ENCODE measurements at places on chromosomes 12 and 14. TPM values are rescaled to one million over a fixed set of nuclear protein-coding genes. Genes with fewer than 3 reads are reported as not detected.

TGFB3 gene
- total RNA-seq, result 158 TPM

SCNN1A gene
- total RNA-seq, result 1.9 TPM

GNB3 gene
- total RNA-seq, result 3.6 TPM

SOCS2 gene
- total RNA-seq, result 30.0 TPM

FANCM gene
- 6.3 TPM for total RNA-seq

ACOT4 gene
- total RNA-seq, result 1.8 TPM

SLC6A15 gene
- total RNA-seq, result 0.97 TPM

CD27 gene
- total RNA-seq, result 0.42 TPM

SYCP3 gene
- not detected for total RNA-seq

DEGS2 gene
- total RNA-seq, result 1.2 TPM

OVCH1 gene
- total RNA-seq, result 1.1 TPM

GARIN6 gene
- total RNA-seq, result not detected

TCL1B gene
- not detected for total RNA-seq

OR6C75 gene
- not detected for total RNA-seq

PLEKHD1 gene
- total RNA-seq, result 0.10 TPM

PPFIA2 gene
- total RNA-seq, result 22.6 TPM

ARF3 gene
- 130 TPM for total RNA-seq

TMEM52B gene
- total RNA-seq, result not detected

CCDC175 gene
- 0.10 TPM for total RNA-seq

RNASE2 gene
- total RNA-seq, result 3.7 TPM

CCER1 gene
- total RNA-seq, result not detected

GLRX5 gene
- total RNA-seq, result 21.7 TPM
